ENCODE measurements at places on chromosomes 7 and 10.

- no peak for DNase-seq
Measured at GRCh38 chr7:10696064-10696463, 277.6 kb upstream of the PHF14 start.

DNA sequence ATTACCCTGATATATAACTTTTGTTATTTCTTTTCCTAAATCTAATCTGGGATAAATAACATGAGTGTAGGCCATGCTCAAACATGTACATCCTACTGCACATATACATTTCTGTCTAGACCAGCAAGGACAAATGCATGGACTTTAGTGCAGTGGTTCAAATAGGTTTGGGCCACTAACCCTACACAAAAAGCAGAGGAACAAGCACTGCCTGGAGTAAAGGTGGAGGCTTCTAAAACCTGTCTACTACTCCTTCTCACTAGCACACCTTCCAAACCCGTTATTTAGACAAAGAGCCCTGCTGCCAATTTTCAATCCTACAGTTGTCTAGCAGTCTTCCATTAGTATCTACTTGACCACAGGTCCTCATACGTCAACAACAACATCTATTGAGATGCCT lies 34.8 kb downstream of the SGCE start:
- no peak for DNase-seq

GRCh38 chr7:93972029-93972725 lies 32.0 kb downstream of the BET1 start:
- DNase-seq = no peak

DNA sequence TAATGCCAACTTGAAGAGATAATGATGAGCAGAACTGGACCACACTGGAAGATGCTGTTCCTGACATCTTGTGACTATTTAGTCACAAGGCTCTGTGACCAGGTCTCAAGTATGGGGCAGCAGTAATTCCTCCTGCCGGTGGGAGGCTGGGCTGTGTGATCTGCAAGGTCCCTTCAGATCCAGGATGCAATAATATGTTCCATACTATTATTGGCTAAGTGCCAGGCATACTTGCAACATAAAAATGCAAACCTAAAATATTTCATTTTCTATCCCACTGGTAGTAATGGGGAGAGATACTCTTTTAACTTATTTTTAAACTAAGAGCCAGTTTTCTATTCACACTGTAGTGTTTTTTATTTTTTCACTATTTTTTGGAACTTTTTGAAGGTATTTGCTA lies 171.5 kb downstream of the CYP26A1 start:
- DNase-seq = no peak

- DNase-seq = no peak
Measured at GRCh38 chr7:95693551-95694333, 78.6 kb upstream of the DYNC1I1 start.

DNA sequence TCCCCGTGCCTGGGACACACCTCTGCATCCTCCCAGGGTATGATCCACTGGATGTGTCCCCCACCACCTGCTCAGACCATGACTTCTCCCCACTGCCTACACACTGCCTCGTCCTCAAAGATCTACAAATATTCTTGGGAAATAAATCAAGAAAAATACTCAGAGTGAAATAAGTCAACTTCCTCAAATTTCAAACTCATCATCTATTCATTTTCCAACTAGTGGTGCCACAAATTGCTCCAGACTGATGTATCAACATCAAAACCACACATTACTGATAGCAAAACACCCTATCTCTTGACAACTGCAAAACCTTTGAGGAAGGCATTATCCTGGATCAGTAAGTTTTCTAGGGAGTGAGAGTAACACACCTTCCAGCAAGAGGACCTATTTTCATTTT lies 87.7 kb downstream of the GRB10 start:
- no peak for DNase-seq

GRCh38 chr7:71937840-71938371 lies 474.2 kb downstream of the CALN1 start:
- no peak for DNase-seq

GRCh38 chr10:59748834-59749233 lies 4.4 kb downstream of the MRLN start:
- no peak for DNase-seq

- no peak for DNase-seq
Measured at GRCh38 chr10:23344241-23344841, at the start of gene C10orf67. Gene C10orf67 (minus strand): TSS chr10:23344797. CDS start chr10:23344774, 23 bp downstream.

- DNase-seq = no peak
Measured at GRCh38 chr7:101102026-101102425, 16.7 kb downstream of the TRIM56 start.

DNA sequence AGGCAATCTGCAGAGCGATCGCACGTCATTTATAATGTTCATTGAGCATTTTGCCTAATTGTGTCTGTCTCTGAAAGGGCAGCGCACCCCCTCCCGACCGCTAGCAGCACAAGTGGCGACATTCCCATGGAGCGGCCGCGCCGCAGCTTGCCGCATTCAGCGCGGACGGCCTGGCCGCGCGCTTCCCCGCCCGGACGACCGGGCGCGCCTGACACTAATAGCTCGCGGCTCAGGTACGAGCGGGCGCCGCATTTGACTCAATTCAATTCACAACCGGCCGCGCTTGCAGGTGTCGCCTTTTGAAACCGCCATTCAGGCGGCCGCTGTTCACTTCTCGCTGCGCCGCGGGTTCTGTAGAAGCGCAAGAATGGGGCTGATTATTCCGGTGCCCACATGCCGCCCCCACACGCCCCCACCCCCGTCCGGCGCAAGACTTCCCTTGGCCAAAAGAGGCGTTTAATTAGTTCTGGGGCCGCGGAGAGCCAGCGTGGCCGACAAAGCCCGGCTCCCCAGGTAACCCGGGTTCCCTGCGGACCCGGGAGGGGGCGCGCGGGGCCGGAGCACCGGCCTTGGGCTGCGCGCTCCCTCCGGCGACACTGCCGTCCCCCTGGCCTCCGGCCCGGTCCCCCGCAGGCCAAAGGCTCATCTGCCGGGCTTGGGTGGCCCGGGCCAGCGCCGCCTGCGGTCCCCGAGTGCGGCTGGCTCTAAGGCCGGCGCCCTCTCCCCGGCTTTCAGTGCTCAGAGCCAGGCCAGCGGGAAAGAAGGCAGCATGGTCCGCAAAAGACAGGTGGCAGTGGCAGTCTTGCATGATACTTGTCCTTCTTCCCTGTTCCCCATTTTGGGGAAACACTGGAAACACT lies 18.7 kb upstream of the PTF1A start:
- no peak for DNase-seq

DNA sequence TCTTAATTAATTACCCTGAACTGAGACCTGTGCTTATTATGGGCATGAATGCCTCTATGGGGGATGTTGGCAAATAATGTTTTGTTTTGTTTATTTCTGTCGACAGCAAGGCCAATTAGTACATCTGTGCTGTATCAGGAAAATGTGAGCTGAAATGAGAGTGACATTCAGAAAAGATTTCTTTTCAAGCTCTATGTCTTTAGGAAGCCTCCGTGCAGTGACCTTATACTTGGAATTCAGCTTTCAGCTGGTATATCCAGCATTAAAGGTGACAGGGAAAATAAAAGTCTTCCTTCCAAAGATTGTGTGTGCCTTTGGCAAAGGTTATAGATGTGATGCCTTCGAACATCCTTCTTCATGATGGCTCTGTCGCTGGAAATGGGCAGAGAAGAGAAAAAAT lies 1061.1 kb downstream of the SORCS3 start:
- no peak for DNase-seq

GRCh38 chr7:105256761-105257231 lies 131.9 kb downstream of the SRPK2 start:
- DNase-seq = no peak

DNA sequence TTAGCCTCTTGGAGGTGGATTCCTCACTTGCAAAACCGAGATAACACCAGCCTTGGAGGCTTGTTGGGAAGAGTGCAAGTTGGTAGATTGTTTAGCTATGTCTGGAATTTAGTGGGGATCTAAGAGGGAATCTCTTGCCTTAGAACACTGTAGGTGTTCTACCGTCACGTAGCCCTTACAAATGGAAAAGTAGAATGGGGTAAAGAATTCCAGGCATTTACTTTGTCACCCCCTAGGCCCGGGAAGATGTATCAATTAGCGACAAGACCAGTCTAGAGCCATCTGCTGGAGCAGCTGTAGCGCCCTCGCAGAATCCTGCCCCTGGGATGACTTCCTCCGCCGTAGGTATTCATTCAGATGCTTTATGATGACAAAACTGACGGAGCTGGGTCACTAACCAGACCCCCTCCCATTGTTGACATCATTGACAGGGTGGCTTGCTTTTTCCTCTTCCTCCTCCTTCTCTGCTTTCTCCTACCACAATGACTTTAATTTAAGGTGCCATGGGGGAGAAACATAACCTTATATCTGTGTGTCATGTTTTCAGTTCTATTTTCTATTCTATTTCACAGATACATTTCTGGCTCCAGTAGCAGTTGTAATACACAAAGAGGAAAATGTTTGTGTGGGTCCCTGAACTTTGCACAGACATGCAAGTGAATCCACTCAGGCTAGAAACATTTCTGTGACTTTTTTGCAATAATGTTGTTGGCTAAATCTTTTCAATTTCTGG lies 262.6 kb upstream of the LYZL1 start:
- no peak for DNase-seq

DNA sequence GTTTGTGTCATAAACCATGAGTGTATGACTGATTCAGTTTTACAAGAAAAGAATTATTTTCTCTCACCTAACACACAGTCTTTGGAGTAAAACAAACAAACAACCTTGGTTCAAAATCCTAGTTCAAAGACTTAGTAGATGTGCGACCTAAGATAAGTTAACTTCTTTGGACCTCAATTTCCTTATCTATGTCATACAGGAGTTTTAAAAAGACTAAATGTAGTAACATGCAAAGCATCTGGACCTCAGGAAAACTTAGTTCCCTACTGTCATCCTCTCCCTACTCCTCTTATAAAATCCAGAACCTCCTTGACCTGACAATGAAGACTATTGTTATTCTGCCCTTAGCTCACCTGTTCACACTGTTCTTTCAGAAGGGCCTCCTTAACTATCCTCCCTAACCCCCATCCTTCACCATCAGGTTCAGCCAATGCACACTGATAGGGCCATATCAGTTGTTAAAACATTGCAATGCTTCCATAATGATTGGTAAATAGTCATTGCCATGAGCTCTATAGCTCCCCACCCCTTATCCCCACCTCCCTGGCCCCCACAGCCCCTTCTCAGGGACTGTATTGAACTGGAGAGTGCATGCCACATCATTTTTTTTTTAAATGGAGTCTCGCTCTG lies 28.8 kb upstream of the CCNJ start:
- DNase-seq = no peak

- DNase-seq = no peak
Measured at GRCh38 chr10:26355241-26355640, 82.9 kb upstream of the APBB1IP start.

- no peak for DNase-seq
Measured at GRCh38 chr7:57354195-57354594, 95.8 kb upstream of the ZNF716 start.

GRCh38 chr10:84177541-84178141 lies 4.0 kb downstream of the GPR15LG start:
- DNase-seq = no peak

DNA sequence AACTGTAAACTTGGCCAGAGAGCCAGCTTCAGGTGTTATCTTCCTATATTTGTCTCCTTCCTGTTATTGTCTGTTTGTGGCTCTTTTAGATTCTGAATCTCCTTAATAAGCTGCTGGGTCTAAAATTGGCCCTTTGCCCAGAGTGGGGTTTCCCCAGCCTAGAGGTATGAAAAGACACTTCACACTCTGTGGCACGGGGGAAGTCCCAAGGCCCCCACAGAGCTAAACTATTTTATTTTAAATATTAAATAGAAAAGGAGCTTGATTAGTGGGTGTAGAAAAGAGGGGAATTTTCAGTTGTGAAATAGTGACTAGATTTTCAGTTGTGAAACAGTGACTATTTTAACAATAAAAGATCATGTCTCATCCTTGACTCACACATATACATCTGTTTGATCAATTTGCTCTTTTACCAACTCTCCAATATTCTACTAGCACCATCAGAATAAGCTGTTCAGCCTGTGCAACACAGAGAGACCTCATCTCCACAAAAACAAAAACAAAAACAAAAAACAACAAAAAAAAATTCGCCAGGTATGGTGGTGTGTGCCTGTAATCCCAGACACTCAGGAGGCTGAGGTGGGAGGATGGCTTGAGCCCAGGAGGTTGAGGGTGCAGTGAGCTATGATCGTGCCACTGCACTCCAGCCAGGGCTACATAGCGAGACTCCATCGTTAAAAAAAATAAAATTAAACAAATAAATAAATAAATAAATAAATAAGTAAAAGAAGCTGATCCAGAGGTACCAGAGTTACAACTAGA lies 24.9 kb upstream of the ADO start:
- no peak for DNase-seq

GRCh38 chr10:71127773-71128172 lies 84.6 kb upstream of the UNC5B start:
- DNase-seq = no peak

GRCh38 chr7:51376420-51377092 lies 59.9 kb upstream of the COBL start:
- DNase-seq = no peak

GRCh38 chr10:68154211-68154497 lies 44.9 kb downstream of the MYPN start:
- peak; percentile 21 for DNase-seq

GRCh38 chr7:117047496-117047895 lies 94.2 kb downstream of the ST7 start:
- DNase-seq = no peak

DNA sequence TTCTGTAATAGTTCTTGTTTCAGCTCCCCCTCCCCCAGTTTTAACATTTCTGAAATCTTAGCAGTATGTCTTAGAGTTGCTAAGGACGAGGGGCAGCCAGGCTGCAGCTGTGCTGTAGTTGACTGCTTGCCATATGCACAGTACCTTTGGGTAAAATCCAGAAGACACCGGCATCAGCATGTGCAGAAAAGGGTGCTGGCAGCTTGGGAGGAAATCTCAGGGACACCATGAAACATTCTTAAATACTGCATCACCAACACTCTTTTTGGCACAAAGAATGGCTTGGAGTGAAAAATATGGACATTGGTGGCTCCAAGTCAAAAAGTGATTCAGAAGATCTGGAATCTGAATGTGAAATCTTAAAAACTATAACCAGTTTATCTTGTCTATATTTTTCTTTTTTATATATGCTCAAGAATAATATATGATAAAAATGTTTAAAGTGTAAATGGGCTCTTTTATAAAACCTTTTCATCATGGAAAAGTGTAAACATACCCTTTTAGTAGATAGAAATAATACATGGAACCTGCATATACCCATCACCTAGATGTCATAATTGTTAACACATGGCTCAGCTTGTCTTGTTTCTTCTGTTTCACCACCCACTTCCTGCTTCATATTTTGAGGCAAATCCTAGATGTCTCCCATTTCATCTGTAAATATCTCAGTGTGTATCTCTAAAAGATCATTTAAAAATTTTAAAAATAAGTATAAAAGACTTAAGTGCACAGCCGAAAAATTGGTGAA lies 34.4 kb upstream of the ARMS2 start:
- DNase-seq = no peak

GRCh38 chr7:79664884-79665676 lies 211.6 kb upstream of the MAGI2 start:
- DNase-seq = peak; percentile 4

GRCh38 chr10:101859530-101859929 lies 15.9 kb upstream of the KCNIP2 start:
- DNase-seq = no peak

- no peak for DNase-seq
Measured at GRCh38 chr10:120424198-120424464, 32.9 kb upstream of the PLPP4 start.

GRCh38 chr10:23914641-23915040 lies 294.3 kb upstream of the KIAA1217 start:
- DNase-seq = no peak

- no peak for DNase-seq
Measured at GRCh38 chr10:89301232-89301631, 614 bp upstream of the IFIT2 start.
